ENCODE measurements at places on chromosomes 3 and 15. TPM values are rescaled to one million over a fixed set of nuclear protein-coding genes. Genes with fewer than 3 reads are reported as not detected.

Gene IQCF5
- total RNA-seq: not detected

Gene ZKSCAN7
- 8.9 TPM for total RNA-seq

Gene MGLL
- total RNA-seq: 0.94 TPM

Gene MRAS
- total RNA-seq: 11.1 TPM

Gene UROC1
- total RNA-seq: not detected

Gene SKOR1
- total RNA-seq: 0.11 TPM

Gene CORO2B
- total RNA-seq: 4.9 TPM

Gene DCLK3
- total RNA-seq: 0.55 TPM

Gene LRRN1
- total RNA-seq: 121 TPM

Gene MASP1
- 3.5 TPM for total RNA-seq

Gene SORD
- total RNA-seq: 46.2 TPM
